ENCODE measurements at places on chromosomes 2 and 18. TPM values are rescaled to one million over a fixed set of nuclear protein-coding genes. Genes with fewer than 3 reads are reported as not detected.

Gene G6PC2
- total RNA-seq = not detected

Gene HOXD10
- total RNA-seq = not detected

Gene ST8SIA3
- not detected for total RNA-seq

Gene PLEKHA3
- 22.6 TPM for total RNA-seq

Gene SMYD5
- 12.2 TPM for total RNA-seq

Gene KCNK3
- not detected for total RNA-seq

Gene TCF23
- not detected for total RNA-seq

Gene FRZB
- total RNA-seq = not detected

Gene TMEM247
- total RNA-seq = not detected

Gene HJURP
- 3.2 TPM for total RNA-seq

Gene C2orf74
- total RNA-seq = 6.1 TPM

Gene CHAC2
- 1.5 TPM for total RNA-seq

Gene ETAA1
- total RNA-seq = 12.3 TPM

Gene FBXO48
- 1.1 TPM for total RNA-seq

Gene ONECUT2
- not detected for total RNA-seq

Gene SERPINB4
- not detected for total RNA-seq

Gene ALPI
- not detected for total RNA-seq

Gene DNAJC5G
- total RNA-seq = not detected

All from natural killer cell (primary cell).